CD8-positive, alpha-beta memory T cell (primary cell): ENCODE measurements at places on chromosomes 3 and 15. TPM values are rescaled to one million over a fixed set of nuclear protein-coding genes. Genes with fewer than 3 reads are reported as not detected.
A peak's percentile ranks its signal among the peaks of the same experiment; 100 is the strongest.

The ZKSCAN7 gene
- polyA plus RNA-seq, result 3.8 TPM

The ENTPD3 gene
- not detected for polyA plus RNA-seq

The A4GNT gene
- not detected for polyA plus RNA-seq

DNA sequence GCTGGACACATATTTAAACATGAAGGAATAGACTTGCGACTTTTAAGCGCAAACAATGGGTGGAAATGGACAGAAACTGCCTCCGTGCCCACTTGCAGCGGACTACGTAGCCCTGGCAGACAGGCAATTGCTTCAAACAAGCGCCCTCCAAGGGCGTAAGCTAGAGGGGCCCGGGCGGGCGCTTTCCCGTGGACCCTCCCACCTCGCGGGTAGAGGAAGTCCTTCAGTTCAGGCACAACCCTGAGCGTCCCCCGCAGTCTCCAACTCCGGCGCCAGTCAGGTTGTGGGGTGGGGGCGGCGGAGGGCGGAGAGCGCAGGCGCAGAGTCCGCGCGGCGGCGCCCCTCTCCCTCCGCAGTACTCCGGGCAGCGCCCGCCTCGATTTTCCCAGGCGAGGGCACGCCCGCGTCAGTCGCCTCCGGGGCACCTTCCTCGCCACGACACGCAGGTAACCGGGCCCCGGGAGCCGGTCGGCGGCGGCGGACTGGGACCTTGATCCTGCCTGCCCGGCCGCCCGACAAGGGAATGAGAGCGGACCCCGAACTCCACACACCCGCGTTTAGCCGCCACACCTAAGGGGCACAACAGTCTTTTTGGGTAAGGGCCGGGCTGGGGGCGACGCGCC is at the start of gene SLC35G2:
TSS of gene SLC35G2 (plus strand) at position 358 of the 623 bp plus-strand sequence. CDS start 35,335 bp downstream, outside the sequence.
- DNase-seq, result peak; percentile 23

DNA sequence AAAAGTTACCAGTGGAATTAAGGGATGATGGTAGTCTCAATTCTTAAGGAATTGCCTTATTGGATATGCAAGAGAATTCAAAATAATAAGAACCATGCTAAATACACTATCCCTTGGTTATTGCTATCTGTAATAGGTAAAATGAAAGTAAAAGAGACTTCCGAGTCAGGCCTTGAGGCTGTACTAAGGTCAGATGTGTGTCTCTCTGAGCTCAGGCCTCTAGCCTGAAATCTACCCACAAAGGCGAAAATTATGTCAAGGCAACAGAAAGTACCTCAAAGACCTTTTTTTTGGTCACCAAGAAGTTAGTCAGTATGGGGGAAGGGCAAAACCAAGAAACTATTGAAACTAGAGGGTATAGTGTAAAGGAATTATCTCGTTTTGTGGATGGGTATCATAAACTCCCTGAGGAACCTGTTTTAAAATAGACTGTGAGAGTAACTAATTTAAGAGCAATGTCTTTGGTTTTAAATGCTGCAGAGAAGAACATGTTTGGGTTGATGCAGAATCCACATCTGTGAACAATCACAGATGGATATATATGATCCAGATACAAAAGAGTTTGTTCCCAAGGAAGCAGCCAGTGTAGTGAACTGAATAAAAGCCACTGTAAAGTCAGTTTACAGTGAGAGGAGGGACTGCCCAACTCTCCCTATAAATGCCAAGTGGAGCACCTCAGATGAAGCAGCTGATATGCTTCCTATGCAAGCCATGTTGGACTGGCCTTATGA is 382.3 kb upstream of the SEMA6D start:
- DNase-seq, result no peak

GRCh38 chr3:60160111-60160821 is 1091.0 kb downstream of the FHIT start:
- no peak for DNase-seq

GRCh38 chr15:58585693-58586443 is 154.1 kb downstream of the LIPC start:
- no peak for DNase-seq

DNA sequence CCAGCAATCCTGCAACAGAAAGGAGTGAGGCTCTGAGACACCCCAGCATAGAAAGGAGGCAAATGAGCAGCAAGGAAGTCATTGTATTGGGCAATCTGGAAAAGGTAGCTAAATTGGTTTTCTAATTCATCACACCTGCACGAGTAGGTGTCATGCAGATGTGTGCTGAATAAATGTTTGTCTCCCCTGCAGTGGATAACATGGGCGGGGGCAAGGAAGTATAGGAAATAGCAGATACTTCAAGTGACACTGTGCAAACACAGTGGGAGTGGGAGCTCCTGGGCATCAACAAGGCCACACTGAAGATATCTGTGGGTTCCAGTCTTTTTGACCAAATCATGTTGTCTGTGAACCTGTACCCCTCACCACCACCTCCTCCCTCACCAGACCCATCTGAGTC is 14.4 kb upstream of the HTR3E start:
- DNase-seq, result no peak
